ENCODE measurements at places on chromosomes 2 and 18.

GRCh38 chr18:9792565-9793245, 84.6 kb downstream of the RAB31 start:
- no peak for DNase-seq

- DNase-seq = no peak
Observed at GRCh38 chr2:71888751-71889445, 258.8 kb downstream of the CYP26B1 start.

DNA sequence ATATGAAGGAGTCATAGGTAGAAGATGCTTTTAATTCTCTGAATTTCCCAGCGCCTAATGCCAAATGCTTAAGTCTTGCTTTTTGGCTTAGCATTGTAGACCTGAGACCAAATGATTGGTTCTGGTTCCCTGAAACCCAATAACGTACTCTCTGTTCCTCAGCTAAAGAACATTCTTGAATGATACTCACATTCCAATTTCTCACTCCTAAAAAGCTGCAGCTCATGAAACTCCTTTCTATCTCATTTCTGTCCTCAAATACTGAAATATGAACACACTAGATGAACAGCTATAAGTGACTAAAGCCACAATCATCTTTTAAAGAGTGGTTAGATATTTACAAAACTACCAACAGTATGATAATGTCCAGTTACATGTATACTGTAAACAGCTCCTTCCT, 272.1 kb downstream of the SLC8A1 start:
- no peak for DNase-seq

GRCh38 chr2:178386986-178387597, 63.9 kb downstream of the PRKRA start:
- peak; percentile 17 for DNase-seq

DNA sequence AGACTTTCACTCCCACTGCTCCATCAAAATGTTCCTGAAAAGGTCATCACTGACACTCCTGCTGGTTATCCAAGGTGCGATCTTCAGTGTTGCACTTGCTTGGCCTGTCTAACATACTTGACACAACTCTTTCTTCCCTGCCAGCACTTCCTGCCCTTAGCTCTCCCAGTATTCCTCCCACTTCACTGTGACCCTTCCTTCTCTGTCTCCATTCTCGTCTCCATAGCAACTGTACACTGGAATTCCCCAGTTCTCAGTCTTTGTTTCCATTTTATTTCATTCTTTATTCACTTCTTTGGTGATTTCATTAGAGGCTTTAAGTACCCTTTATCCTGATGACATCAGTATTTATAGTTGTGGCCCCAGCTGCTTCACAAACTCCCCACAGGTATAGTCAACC, 333.0 kb downstream of the IRS1 start:
- DNase-seq = no peak
